ENCODE measurements at places on chromosomes 6 and 20.

DNA sequence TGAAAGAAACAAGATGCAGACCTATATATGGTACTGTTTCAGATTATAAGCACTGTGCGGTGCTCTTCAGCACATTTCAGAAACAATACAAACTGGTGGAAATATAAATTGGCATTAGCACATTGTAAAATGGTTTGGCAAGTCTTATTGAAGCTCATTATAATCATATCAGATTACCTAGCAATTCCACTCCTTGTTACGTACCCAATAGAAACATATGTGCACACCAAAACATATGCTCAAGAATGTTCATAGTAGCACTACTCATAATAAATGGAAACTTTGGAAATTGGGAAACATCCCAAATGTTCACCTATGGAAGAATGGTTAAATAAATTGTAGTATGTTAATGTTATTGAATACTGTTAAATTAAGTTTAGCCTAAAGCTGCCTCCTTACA is 54.9 kb upstream of the PLEKHG1 start:
- no peak for DNase-seq

GRCh38 chr20:49765846-49766541 is 46.6 kb upstream of the SLC9A8 start:
- DNase-seq = no peak

- no peak for DNase-seq
Observed at GRCh38 chr20:9093218-9093957, 24.5 kb downstream of the PLCB4 start.

- no peak for DNase-seq
Observed at GRCh38 chr6:148375401-148375800, 32.8 kb downstream of the SASH1 start.

DNA sequence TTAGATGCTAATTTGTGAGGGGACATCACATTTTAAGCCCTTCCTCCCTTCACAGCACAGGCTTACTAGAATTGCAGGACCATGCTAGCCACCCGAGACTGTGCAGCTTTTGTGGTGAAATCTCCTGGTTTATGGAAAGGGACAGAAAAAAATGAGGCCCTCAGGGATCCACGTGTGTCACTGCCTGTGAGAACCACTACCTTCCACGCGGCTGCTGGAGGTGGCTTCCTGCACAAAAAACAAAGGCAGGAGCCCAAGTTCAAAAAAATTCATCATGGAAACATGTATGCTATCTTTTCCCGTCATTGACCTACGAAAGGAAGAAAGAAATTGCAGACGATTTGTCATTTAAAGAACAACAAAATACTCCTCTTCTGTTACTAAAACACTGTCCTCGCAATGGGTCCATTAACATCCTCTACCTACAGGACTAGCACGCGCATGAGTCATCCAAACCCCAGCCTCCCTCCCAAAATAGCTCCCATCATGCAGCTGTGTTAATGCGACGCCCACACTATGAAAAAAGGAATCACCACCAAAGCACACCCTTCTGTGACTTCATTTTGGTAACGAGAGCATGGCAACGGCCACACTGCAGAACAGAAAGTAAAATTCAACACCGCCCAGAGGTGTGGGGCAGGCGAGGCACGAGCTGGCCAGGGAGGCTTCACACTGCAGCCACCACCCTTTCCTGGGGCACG is 45.7 kb downstream of the RAMACL start:
- DNase-seq = peak; percentile 66

DNA sequence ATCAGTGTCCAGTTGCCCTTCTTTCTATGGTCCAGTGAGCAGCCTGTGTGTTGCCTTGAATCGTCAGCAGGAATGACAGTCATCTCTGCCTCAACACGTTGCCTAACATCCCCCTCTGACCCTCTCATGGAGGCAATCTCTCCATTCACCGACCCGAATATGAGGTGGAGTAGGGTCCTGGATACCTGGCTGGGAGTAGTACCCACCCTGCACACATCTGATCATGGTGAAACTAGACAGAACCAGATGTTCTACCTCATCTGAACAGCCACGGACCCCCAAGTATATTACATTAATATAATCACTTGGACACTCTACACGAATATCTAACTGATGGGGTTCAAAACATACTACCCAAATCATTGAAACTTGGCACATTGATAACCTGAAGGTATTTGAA is 77.0 kb upstream of the COL21A1 start:
- DNase-seq = no peak

DNA sequence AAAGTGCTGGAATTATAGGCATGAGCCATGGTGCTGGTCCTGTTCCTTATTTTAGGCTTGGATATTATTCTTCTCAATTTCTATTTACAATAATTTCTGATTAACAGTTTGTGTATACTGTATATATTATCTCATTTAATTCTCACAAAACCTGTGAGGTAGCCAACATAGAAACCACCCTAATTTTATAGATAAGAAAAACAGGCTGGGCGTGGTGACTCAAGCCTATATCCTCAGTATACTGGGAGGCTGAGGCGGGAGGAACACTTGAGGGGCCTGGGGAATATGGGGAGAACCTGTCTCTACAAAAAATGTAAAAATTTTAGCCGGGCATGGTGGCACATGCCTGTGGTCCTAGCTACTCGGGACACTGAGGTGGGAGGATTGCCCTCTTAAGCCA is 3.8 kb upstream of the AFG1L start:
- DNase-seq = no peak

- DNase-seq = no peak
Observed at GRCh38 chr20:54293526-54293925, 85.6 kb downstream of the PFDN4 start.

DNA sequence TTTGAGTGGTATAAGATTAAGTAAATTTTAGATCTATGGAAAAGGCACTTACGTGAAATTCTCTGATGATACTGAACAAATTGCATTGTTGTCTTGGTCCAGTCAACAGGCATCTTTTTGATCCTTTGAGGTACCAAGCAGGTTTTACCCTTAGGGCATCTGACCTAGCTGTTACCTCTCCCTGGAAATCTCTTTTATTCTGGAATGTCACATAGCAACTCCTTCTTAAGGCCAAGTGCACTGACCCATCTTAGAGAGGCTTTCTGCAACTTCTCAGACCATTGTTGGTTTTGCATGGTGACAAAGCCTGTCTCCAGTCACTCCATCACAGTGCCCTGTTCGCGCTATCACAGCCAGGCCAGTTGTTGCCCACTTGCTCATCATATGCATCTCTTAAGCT is 42.0 kb downstream of the TPD52L1 start:
- no peak for DNase-seq

- no peak for DNase-seq
Observed at GRCh38 chr6:88548891-88549505, 382.9 kb upstream of the CNR1 start.

DNA sequence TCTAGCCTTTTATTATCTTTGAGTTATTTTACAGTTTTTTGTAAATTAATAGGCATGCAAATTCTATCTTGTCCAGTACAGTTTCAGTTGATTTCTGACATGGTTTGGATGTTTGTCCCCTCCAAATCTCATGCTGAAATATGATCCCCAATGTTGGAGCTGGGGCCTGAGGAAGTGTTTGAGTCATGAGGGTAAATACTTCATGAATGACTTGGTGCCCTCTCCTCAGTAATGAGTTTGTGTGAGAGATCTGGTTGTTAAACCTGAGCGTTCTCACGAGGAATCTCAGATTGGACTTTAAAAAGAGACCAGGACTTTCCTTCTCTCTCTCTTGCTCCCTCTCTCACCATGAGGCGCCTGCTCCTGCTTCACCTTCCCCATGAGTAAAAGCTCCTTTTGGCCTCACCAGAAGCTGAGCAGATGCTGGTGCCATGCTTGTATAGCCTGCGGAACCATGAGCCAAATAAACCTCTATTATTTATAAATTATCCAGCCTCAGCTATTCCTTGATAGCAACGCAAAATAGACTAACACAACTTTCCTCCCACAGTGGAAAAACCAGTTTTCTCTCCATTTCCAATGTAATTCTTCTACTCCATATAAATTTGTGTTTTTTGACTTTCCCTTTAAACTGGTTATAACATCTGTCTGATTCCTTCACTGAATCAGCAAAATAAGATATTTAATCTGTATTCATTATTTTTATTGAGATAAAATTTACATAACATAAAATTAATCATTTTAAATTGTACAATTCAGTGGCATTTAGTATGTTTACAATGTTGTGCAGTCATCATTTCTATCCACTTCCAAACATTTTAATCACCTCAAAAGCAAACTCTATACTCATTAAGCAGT is 78.7 kb upstream of the PRSS16 start:
- DNase-seq = no peak

DNA sequence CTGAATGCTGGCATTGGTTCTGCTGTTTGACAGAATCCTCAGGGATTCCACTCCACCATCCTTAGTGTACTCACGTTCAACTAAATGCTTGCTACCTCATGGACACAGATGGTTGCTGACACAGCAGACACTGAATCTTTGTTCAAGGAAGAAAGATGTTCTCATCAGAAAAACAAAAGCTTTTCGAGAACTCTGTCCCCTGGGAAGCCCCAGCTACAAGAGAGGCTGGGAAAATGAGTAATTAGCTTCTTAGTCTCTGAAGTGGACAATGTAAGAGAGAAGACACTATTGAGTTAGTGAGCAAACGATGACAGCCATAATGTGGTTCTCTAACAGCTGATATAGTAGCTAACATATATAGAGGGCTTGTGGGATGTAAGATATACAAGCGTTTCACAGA is 30.9 kb upstream of the ENPP5 start:
- no peak for DNase-seq

GRCh38 chr20:46979603-46980241 is 85.1 kb downstream of the EYA2 start:
- DNase-seq = peak; percentile 20

DNA sequence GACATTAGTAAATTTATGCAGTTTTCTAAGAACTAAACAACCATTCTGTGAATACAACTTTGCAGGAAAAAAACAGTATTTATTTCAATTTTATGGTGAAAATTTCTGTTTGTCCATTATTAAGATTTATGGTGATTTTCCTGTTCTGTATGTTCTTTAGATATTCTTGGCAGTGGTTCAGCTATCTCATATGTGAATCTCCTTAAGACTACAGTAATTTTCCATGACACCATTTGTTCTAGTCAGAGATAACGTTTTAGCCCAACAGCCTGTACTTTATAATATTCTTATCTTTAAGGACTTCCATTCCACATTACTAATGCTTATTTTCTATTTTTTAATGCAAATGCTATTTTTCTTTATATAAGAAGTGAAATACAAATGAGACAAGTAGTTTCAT is 504.0 kb downstream of the RFPL4B start:
- DNase-seq = no peak

- no peak for DNase-seq
Observed at GRCh38 chr6:32120573-32121059, 7.4 kb downstream of the ATF6B start.

GRCh38 chr20:19598117-19598850 is 159.8 kb upstream of the RIN2 start:
- no peak for DNase-seq

- DNase-seq = no peak
Observed at GRCh38 chr20:48951041-48951440, 29.5 kb downstream of the ARFGEF2 start.

DNA sequence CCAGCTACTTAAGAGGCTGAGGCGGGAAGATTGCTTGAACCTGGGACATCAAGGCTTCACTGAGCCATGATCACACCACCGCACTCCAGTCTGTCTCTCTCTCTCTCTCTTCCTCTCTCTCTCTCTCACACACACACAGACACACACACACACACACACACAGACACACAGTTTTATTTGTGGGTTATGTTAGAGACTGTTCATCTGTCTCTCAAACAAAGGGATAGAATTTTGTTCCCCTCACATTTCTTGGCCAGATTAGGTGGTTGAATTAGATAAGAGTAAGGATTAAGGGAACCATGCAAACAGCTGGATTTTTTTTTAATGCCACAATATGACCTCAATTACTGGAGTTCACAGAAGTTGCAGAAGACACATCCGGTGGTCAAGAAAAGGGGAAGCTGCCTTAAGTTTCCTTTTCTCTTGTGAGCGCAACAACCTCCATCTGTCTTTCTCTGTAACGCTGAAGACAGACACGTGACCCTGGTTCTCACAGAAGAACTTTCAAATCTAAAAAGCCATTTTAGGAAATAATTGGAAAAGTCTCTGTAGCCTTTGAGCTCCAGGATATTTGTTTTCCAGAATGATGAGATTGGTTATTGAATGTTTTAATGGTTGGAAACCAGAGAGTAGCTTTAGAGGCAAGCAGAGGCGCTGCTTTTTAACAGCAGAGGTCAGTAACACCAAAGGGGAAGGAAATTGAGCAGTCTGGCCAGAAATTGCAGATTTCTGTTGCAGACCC is 32.9 kb upstream of the LGSN start:
- peak; percentile 88 for DNase-seq

DNA sequence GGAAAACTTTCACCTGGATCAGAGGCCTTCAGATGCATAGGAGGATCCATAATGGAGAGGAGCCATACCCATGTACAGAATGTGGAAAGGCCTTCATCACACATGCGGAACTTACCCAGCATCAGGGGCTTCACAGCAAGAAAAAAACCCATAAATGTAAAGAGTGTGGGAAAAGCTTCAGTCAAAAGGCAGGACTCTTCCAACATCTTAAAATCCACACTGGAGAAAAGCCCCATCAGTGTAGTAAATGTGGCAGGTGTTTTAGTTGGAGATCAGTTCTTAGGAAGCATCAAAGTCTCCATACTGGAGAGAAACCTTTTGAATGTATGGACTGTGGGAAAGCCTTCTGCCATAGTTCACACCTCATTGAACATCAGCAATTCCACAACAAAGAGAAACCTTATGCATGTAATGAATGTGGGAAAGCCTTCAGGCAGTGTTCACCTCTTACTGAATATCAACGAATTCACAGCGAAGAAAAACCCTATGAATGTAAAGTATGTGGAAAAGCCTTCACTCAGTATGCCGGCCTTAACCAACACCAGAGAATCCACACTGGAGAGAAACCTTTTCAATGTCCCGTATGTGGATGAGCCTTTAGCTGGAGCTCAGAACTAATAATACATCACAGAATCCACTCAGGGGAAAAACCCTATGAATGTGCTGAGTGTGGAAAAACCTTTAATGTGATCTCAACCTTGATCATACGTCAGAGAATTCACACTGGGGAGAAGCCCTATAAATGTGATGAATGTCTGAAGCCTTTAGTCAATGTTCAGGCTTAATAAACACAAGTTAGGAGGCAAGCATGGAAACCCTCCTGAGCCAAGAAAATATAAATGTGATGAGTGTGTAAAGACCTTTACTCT is 36.7 kb upstream of the ZSCAN9 start:
- no peak for DNase-seq

GRCh38 chr20:8948442-8949020 is 120.4 kb upstream of the PLCB4 start:
- no peak for DNase-seq

- no peak for DNase-seq
Observed at GRCh38 chr6:2030682-2031244, 214.6 kb downstream of the GMDS start.

GRCh38 chr6:119348096-119348747 is 1.3 kb downstream of the MAN1A1 start:
- no peak for DNase-seq

- no peak for DNase-seq
Observed at GRCh38 chr20:4026093-4026601, 10.8 kb upstream of the RNF24 start.
